ENCODE measurements at places on chromosomes 6 and 20.

GRCh38 chr6:152680879-152681517 is 16.7 kb upstream of the MYCT1 start:
- no peaks in the 10 kb centered on the region for H3K36me3 ChIP-seq
- H3K4me1 ChIP-seq, result no peaks in the 10 kb centered on the region
- H3K4me3 ChIP-seq, result no peak overlapping the region
- no peak overlapping the region for H3K27ac ChIP-seq
- no peak for DNase-seq
- H3K27me3 ChIP-seq, result no peaks in the 10 kb centered on the region

GRCh38 chr6:124260337-124260736 is 456.7 kb downstream of the NKAIN2 start:
- no peaks in the 10 kb centered on the region for H3K36me3 ChIP-seq
- H3K4me3 ChIP-seq, result no peak overlapping the region
- H3K27me3 ChIP-seq, result no peaks in the 10 kb centered on the region
- H3K27ac ChIP-seq, result no peak overlapping the region

GRCh38 chr6:10404799-10405512 is 9.9 kb downstream of the TFAP2A start:
- peak overlapping the region; percentile 97 for H3K27ac ChIP-seq
- peaks cover 67% of the 10 kb centered on the region for H3K4me1 ChIP-seq
- no peak for DNase-seq
- H3K4me3 ChIP-seq, result peak overlapping the region; percentile 50

GRCh38 chr6:151024597-151024996 is 159.1 kb downstream of the MTHFD1L start:
- H3K27ac ChIP-seq, result no peak overlapping the region
- H3K36me3 ChIP-seq, result peaks cover 26% of the 10 kb centered on the region
- H3K27me3 ChIP-seq, result no peaks in the 10 kb centered on the region
- H3K4me3 ChIP-seq, result no peak overlapping the region
- DNase-seq, result no peak

GRCh38 chr6:73388800-73389512 is 5.7 kb upstream of the DDX43 start:
- H3K36me3 ChIP-seq, result no peaks in the 10 kb centered on the region
- H3K27ac ChIP-seq, result peak overlapping the region; percentile 20
- H3K4me3 ChIP-seq, result peak overlapping the region; percentile 44
- H3K27me3 ChIP-seq, result no peaks in the 10 kb centered on the region
- DNase-seq, result peak; percentile 61

- H3K4me1 ChIP-seq, result peaks cover 59% of the 10 kb centered on the region
- no peak for DNase-seq
- no peaks in the 10 kb centered on the region for H3K36me3 ChIP-seq
- peak overlapping the region; percentile 41 for H3K27ac ChIP-seq
- no peaks in the 10 kb centered on the region for H3K27me3 ChIP-seq
Measured at GRCh38 chr6:159193923-159194322, 24.7 kb downstream of the FNDC1 start.

DNA sequence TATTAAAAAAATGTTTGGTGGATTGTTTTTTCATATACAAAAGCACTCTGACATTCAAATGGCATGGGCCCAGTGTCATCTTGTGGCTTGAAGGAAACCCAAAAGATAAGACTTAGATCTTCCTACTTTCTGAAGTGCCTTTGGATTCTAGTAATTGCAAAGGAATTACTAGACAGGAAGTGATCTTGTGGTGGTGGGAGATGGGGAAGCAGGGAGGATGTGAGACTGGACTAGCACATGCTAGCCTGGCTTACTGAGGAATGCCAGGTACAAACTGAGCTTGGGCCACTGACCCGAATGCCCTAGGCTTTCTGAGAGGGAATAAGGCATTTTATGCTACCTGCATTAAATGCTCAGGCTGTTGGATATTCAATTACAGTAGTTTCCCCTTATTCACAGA is 59.0 kb downstream of the AFG1L start:
- no peaks in the 10 kb centered on the region for H3K4me1 ChIP-seq
- DNase-seq, result no peak
- no peak overlapping the region for H3K4me3 ChIP-seq
- no peaks in the 10 kb centered on the region for H3K27me3 ChIP-seq
- no peaks in the 10 kb centered on the region for H3K36me3 ChIP-seq

DNA sequence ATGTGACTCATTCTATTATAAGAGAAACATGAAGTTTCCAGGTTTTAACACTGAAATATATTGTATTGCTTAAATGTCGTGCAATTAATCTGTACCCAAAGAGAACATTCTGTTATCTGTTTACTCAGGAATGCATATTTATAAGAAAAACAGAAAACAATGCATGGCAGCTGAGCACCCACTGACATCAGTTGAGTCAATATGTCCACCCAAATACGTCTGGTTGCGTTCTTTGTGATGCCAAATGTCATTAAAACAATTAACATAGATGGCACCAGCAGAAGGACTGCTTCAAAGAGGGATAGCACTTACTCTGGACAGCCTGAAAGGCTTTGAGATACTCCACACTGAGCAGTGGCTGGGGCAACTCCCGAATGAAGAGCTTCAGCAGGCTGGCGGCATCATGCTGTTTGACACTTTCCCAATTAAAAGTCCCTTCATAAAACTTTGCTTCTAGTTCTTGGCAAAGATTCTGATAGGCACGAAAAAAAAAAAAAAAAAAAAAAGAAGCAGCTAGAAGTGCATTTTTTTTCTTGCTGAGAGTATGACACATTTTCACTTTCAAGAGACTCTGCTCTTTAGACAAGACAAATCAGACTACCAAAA is 102.3 kb downstream of the ARHGAP18 start:
- H3K27ac ChIP-seq, result no peak overlapping the region
- no peak for DNase-seq
- peaks cover 21% of the 10 kb centered on the region for H3K4me1 ChIP-seq
- H3K4me3 ChIP-seq, result no peak overlapping the region
- H3K27me3 ChIP-seq, result no peaks in the 10 kb centered on the region
- H3K36me3 ChIP-seq, result peaks cover 22% of the 10 kb centered on the region

DNA sequence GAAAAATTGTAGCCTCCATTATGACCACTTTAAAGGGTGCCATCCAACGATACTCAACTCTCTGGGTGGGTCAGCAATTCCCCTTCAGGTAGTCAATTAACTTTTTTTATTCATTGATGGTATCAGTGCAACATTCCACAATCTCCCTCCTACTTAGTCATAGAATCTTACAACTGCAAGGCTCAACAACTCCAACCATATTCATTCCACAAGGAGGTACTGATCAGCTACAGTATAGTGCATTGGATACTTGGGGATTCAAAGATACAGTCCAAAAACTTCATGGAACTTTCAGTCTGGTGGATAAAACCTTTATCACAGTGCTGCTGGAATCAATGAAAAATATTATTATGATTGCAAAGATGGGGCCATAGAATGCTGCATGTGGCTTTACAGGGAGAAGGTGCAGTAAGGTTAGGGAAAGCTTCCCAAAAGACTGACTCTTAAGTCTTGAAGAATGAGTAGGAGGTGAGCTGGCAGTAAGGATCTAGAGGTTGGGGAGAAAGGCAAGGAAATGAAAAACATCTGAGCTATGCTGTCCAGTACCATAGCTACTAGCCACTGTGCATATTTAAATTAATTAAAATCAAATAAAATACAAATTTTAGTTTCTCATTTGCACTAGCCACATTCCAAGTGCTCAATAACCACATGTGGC is 314.7 kb upstream of the PRDM1 start:
- H3K27ac ChIP-seq, result no peak overlapping the region
- no peaks in the 10 kb centered on the region for H3K27me3 ChIP-seq
- no peaks in the 10 kb centered on the region for H3K36me3 ChIP-seq
- H3K4me3 ChIP-seq, result no peak overlapping the region
- DNase-seq, result no peak
- H3K4me1 ChIP-seq, result no peaks in the 10 kb centered on the region

DNA sequence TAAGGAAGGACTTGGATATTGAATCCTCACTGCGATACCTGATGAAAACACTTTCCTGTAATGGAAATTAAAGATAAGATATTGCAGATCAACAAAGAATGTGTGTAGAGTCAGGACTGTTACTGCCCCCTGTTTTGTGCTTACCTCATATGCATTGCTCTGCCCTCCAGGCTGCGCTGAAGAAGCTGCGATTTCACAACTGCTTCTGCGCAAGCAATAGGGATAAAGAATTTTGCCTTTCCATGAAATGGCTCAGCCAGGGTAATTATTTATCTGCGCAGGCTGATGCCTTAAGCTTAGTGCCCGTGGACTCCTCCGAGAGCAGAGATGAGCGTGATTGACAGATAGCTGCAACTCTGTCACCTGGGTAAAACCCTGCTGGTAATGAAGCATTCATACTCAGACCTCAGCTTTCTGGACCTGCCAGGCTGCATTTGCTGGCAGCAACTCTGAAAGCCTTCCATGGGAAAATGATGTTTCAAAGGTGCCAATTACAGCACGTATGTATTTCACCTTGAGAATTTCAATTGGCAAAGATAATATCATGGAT is 370.6 kb downstream of the SAMD5 start:
- H3K36me3 ChIP-seq, result no peaks in the 10 kb centered on the region
- H3K4me3 ChIP-seq, result no peak overlapping the region
- H3K4me1 ChIP-seq, result no peaks in the 10 kb centered on the region
- H3K27me3 ChIP-seq, result peaks cover 3% of the 10 kb centered on the region
- no peak overlapping the region for H3K27ac ChIP-seq
- no peak for DNase-seq

DNA sequence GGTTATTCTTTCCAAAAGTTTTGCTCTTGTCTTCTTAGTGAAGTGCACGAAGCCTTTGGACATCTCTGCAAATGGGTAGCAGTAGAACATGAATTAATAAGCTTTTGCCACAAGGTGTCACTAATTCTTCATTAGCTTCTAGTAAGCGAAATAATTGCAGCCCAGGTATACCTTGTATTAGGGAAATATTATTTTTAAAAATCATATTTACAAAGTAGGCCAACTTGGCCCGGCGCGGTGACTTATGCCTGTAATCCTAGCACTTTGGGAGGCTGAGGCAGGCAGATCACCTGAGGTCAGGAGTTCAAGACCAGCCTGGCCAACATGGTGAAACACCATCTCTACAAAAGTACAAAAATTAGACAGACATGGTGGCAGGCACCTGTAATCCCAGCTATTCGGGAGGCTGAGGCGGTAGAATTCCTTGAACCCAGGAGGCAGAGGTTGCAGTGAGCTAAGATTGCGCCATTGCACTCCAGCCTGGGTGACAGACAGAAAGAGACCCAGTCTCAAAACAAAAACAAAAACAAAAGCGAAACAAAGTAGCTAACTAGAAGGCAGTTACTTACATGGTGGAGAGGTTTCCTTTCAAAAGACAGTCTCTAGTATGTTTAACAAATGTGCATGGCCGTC is 8.8 kb upstream of the RSPH3 start:
- DNase-seq, result peak; percentile 29
- no peak overlapping the region for H3K27ac ChIP-seq
- peaks cover 8% of the 10 kb centered on the region for H3K4me1 ChIP-seq
- no peak overlapping the region for H3K4me3 ChIP-seq
- no peaks in the 10 kb centered on the region for H3K36me3 ChIP-seq

GRCh38 chr6:87808005-87808757 is 106.1 kb upstream of the AKIRIN2 start:
- H3K4me1 ChIP-seq, result peaks cover 19% of the 10 kb centered on the region
- no peak for DNase-seq
- no peak overlapping the region for H3K27ac ChIP-seq
- H3K4me3 ChIP-seq, result no peak overlapping the region

GRCh38 chr6:33343953-33344611 is 26.5 kb upstream of the ZBTB22 start:
- H3K27ac ChIP-seq, result no peak overlapping the region
- no peak for DNase-seq
- H3K27me3 ChIP-seq, result peaks cover 11% of the 10 kb centered on the region
- H3K4me1 ChIP-seq, result no peaks in the 10 kb centered on the region
- H3K4me3 ChIP-seq, result no peak overlapping the region

- H3K27ac ChIP-seq, result peak overlapping the region; percentile 97
- no peak overlapping the region for H3K4me3 ChIP-seq
- peaks cover 14% of the 10 kb centered on the region for H3K4me1 ChIP-seq
- H3K36me3 ChIP-seq, result peaks cover 5% of the 10 kb centered on the region
- no peaks in the 10 kb centered on the region for H3K27me3 ChIP-seq
Measured at GRCh38 chr6:157019733-157020132, 242.6 kb downstream of the ARID1B start.

DNA sequence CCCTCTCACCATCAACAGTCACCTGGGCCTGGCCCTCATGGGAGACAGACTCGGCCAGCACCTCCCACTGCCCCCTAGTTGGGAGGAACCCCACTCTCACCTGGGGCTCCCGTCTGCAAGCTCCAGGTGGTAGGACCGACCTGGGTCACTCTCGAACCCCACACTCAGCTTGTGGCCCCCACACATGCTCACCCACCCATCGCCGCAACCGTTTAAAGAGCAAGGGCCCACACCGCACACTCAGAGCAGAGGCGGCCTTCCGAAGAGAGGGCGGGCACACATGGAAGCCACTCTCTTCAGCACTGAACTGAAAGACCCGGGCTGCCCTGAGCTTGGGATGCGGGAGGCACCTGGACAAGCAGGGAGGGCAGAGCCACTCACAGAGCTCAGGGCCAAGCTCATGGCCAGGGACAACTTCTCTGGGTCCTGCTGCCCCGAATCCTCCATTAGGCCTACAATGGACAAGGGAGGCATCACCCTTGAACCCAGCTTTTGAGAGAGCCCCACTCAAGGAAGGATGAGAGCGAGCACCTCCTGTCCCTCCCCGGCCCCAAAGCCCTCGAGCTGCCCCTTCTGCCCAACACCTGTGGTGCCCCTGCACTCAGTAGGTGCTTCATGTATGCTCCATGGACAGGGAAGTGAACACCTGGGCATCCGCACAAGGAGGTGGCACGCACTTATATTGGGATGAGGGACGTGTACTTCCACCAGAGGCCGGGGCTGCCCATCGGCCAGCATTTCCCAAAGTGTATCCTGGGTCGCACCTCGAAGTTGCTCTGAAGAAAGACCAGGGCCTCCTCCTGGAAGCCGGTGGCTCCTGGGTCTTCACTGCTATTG is 50.4 kb downstream of the YTHDF1 start:
- H3K4me3 ChIP-seq, result no peak overlapping the region
- H3K27ac ChIP-seq, result no peak overlapping the region
- peaks cover 86% of the 10 kb centered on the region for H3K27me3 ChIP-seq
- DNase-seq, result no peak

DNA sequence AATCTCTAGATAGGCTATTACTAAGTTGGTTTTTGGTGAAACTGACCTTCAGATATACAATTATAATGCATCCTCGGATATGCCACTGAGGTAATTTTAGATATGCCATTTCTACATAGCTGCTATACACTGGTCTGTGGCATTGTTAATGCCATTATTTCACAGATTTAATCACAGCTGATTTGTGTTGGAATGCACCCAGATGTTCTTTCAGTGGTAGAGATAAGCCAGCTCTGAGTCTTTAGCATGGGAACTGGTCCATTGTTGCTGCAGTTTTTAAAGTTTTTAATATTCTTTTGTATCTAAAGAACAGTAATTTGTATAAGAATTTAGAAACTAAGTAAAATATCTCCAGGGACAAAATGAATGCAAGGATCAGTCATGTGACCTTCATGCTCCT is 6.8 kb downstream of the TMX4 start:
- no peak overlapping the region for H3K4me3 ChIP-seq
- H3K27ac ChIP-seq, result no peak overlapping the region
- no peak for DNase-seq
- H3K27me3 ChIP-seq, result no peaks in the 10 kb centered on the region

GRCh38 chr6:57040011-57040410 is 6.5 kb upstream of the KIAA1586 start:
- no peak for DNase-seq
- H3K4me1 ChIP-seq, result no peaks in the 10 kb centered on the region
- H3K4me3 ChIP-seq, result no peak overlapping the region
- no peaks in the 10 kb centered on the region for H3K27me3 ChIP-seq
- H3K36me3 ChIP-seq, result no peaks in the 10 kb centered on the region

GRCh38 chr6:21327326-21328112 is 266.0 kb upstream of the SOX4 start:
- no peak overlapping the region for H3K27ac ChIP-seq
- no peaks in the 10 kb centered on the region for H3K4me1 ChIP-seq
- H3K36me3 ChIP-seq, result no peaks in the 10 kb centered on the region
- H3K4me3 ChIP-seq, result no peak overlapping the region
